ENCODE measurements at places on chromosomes 7 and 10. TPM values are rescaled to one million over a fixed set of nuclear protein-coding genes. Genes with fewer than 3 reads are reported as not detected.

DNA sequence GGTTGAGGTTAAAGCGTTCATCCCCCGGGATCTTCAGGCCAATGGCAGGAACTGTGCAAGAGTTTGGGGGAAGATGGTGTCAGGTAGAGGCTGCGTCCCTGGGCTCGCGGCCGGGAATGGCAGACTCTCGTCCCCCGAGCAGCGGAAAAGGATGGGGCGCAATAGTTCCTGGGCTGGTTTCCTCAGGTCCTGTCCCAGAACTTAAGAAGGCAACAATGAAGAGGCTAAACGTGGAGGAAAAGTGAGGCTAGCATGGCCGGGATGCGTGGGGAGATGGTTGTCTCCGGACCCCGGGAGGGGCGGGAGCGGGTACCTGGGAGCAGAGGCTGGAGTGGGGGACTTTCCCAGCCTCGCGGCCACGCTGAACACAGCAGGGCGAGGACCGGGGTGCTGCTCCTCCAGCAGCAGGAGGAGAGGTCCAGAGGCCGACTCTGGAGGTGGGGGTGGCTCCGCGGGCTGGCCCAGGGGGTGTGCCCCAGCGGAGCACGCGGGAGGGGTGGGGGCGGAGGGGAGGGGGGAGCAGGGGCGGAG is 882 bp downstream of the IRF5 start:
- DNase-seq = no peak

- no peak for DNase-seq
Measured at GRCh38 chr7:120233338-120233737, 39.6 kb upstream of the KCND2 start.

DNA sequence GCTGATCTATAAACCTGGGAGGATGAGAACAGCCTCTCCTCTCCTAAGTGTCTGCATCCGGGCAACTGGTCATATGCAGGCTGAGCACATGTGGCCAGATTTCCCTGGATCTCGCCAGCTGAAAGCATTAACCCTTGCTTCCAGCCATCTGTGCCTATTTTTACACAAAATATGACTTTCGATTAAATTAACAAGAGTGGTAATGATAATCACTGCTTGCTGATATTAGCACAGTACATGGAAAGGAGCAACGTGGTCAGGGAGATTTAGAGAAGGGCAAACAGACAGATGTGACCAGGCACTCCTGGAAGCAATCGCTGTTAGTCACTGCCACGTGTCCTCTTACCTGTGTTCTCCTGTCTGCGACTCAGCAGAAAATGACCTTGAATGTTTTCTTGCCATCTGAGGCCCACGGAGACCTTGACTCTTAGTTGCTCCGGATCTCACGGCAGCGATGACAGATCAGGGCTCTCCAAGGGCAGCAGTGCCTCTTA is 59.5 kb upstream of the NPTX2 start:
- DNase-seq = no peak

The STEAP1 gene
- 4.1 TPM for total RNA-seq

The CDH23 gene
- 1.1 TPM for total RNA-seq

GRCh38 chr7:77753173-77753572 is 45.1 kb downstream of the TMEM60 start:
- no peak for DNase-seq

- DNase-seq = no peak
Measured at GRCh38 chr10:132383101-132383500, 13.9 kb upstream of the PWWP2B start.

GRCh38 chr7:148299350-148300276 is 291.0 kb upstream of the C7orf33 start:
- DNase-seq = no peak

DNA sequence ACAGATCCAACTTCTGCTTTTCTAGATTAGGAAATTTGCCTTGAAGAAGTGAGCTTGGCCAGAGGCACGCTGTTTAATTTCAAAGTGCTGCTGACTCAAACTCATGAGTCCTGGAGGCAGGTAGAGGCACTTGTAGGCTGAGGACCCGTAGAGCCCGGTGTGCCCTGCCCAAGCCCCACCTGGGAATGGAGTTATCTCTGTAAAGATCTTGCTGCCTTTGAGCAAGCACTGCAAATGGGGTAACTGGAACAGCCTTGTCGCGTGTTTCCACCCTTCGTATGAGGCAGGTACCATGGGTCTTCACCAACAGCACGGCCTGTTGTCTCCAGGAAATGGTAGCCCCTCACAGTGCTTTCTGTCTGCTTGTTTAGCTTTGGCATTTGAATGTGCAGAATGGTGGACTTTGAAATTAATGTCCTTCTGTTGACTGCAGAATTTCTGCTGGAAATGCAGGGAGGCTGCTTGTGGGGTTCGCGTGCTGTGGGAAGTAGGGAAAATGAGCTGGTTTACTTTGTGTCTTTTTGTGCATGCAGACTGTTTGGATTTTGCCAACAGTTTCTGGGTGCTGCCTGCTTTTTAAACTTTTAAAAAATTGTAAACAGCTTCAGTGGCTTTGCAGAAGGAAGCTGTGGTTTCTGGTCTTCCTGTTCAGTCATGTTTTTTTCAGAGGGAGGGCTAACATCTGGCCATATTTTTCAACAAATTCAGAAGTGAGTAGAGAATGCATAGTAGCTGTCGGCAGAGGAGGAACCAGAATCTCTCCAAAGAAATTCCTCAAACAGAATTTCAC is 27.2 kb downstream of the CCM2 start:
- DNase-seq = no peak
